Activated CD4-positive, CD25-positive, alpha-beta regulatory T cell treated with anti-CD3 and anti-CD28 coated beads, Interleukin-2, amount 50 U/mL, for 16 hours (primary cell): ENCODE measurements at places on chromosomes 5 and 9.

GRCh38 chr5:74613283-74613682 is 27.2 kb downstream of the ENC1 start:
- no peak for DNase-seq

DNA sequence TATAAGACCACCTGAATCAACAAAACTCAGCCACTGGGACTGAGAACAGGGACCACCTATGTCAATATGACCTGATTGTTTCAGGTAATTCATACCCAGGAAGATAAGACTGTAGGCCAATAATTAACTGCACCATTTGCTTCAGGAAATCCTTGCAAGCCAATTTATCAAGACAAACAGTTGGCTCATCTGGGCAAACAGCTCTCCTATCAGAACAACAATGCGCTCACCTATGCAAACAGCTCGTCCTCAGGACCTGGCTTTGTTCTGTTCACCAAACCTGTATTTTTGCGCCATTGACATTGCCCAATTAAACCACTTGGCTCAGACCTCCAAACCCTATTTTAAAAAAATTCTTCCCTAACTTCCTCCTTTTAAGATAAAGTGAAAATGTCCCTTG is 92.3 kb upstream of the MARCHF11 start:
- no peak for DNase-seq

GRCh38 chr9:86965636-86966395 is 18.5 kb upstream of the GAS1 start:
- DNase-seq, result no peak

DNA sequence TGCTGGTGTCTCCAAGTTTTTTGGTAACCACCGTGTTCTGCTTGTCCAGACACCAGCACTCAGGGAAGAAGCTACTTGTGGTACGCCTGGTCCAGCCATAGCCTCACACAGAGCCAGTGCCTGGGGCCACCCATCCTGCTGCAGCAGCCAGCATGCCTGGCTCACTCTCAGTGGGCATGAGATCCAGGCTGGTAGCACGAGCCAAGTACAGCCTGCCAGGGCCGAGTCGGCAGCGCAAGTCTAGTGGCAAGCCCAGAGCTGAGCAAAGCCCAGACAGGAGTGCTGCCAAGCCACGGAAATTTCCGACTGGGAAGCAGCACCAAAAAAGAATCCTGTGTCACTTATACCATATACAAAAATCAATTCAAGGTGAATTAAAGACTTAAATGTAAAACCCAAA is 36.3 kb upstream of the FBXL17 start:
- no peak for DNase-seq
